ENCODE measurements at places on chromosomes 4 and X.

GRCh38 chr4:38921151-38921550 is 53.5 kb downstream of the FAM114A1 start:
- DNase-seq = no peak

DNA sequence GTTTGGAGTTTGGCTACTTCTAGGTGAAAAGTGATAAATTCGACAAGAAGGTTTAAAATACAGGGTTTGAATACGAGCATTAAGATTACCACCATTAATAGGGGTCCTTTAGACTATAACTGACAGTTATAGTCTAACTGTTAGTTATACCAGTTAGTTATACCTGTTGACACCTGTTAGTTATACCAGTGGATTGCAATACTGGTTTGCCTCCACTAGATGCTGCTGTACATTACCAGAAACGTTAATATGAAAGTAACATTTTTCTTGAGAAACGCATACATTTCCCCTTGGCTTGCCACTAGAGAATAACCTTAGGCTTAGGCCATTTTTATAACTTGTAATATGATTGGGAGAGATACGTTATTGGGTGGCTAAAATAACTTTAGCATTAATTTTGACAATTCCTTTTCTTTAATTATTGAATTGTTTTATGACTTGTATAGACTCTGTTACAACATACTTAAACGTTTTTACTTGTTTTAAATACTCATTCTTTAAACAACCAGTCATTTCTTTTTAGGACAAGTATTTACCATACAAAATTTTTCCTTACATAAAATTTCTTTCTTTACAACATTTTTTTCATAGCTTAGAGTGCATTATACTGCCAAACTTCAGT is 911.2 kb downstream of the FSTL5 start:
- DNase-seq = no peak

DNA sequence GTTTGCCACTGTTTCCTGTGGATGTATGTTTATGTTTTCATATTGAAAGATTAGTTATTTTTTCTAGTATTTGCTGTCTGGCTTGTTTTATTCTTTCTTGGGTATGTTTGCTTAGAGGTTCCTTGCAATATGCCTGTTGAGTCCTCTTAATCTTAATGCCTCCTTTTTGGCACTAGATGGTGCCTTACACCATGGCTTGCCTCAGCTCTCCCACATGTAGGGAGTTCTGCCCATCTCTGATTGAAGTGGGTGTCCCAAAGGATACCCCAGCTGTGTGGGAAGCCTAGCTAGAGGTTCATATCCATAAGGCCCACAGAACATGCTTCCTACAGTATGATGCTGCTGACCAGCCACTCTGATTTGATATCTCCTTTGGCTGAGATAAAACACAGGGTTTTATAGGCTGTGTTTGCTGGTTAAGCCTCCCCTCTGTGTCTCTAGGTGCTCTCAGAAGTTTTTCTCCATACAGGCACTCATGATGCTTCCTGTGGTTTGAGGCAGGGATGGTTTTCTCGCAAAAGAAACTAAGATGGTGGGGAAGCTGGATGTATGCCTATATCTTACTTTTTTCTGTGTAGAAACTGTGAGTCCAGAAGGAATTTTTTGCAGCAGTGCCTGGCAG is 162.4 kb downstream of the ASB9 start:
- DNase-seq = no peak

- DNase-seq = no peak
These were observed 47.3 kb upstream of the GAB1 start for GRCh38 chr4:143289370-143289769.

DNA sequence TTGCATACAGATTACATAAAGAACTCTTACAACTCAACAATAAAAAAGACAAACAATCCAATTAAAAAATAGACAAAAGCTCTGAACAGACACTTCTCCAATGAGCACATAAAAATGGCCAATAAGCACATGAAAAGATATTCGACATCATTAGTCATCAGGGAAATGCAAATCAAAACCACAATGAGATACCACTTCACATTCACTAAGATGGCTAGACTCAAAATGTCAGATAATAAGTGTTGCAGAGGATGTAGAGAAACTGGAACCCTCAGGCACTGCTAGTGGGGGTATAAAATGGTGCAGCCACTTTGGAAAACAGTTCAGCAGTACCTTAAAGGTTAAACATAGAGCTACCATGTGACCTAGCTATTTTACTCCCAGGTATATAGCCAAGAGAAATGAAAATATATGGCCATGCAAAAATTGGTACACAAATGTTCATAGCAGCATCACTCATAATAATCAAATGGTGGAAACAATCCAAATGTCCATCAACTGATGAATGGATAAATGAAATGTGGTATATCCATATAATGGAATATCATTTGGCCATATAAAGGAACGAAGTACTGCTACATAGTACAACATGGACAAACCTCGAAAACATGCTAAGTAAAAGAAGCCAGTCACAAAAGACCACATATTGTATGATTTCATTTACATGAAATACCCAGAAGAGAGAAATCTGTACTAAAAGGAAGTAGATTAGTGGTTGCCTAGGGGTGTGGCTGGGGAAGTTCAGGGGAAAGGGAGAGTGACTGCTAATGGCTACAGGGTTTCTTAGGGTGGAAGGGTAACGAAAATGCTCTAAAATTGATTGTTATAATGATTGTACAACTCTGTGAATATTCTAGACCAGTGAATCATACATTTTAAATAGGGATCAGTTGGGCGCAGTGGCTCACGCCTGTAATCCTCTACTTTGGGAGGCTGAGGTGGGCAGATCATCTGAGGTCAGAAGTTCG is 29.4 kb downstream of the SASH3 start:
- DNase-seq = no peak

- no peak for DNase-seq
These were observed 73.4 kb downstream of the ANAPC4 start for GRCh38 chr4:25450491-25450901.

DNA sequence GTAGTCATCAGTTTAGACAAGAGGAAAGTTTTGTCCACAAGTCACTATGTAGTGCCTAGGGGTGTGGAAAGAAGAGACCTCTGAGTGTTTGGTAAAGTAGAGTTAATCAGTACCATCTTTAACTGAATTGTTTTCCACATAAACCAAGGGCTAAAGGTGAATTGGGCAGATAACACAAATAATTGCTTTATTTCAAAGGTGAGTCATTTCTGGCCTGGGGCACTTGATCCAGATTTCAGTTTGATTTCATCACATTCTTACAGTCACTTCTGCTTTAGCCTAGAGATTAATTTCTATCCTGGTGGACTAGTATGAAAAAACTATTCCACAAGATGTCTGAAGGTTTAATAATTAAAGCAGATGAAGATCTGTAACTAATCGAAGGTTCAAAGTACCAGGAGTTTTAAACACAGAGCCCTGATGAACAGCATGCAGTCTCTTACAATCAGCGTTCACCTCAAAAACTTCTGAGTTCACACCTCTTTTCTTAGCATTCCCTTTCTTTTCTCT is 74.5 kb upstream of the BOD1L1 start:
- no peak for DNase-seq

- no peak for DNase-seq
These were observed 20.8 kb upstream of the ZCCHC12 start for GRCh38 chrX:118802857-118803256.

GRCh38 chr4:110982486-110982885 is 359.6 kb upstream of the PITX2 start:
- DNase-seq = no peak

DNA sequence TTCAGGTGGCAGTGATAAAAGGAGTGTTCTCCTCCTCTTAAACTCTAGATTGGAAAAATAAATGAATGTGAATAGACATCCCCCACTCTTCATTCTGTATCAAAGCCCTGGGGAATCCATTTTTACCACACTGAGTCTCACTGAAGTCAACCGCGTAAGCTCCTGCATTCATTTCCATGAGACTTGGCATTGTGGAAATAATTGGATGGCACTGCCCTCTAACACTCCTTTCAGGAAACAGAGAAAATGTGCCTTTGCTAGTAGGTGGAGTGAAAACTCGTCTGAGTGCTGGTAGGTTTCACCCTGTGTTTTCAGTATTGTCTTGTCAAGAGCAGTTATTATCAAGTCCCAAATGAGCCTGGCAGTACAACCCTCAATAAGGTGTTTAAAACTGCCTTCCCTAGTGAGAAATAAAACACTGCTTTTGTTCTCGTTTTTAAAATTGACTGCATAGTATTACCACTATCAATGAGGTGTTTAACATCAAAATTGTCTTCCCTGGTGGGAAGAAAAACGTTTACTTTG is 9.7 kb upstream of the CDKN2AIP start:
- DNase-seq = no peak

- no peak for DNase-seq
These were observed 1504.8 kb downstream of the C4orf33 start for GRCh38 chr4:130600706-130601105.

GRCh38 chrX:964831-965416 is 247.5 kb downstream of the CRLF2 start:
- DNase-seq = no peak

DNA sequence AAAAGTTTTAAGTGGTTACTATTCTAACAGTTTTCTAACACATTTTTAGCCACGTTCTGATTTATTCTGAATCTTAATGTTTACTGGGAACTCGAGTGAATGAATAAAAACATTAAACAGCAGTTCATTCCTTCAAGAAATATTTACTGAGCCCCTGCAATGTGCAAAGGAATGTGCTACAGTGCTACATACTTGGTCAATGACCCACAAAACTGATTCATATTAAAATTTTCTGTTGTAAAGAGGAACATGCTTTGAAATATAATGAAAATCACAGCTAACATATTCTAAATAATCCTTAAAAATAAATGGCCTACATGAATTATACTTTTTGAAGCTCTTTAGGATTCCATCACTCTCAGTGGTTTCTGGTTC is 78.7 kb downstream of the ARAP2 start:
- DNase-seq = no peak

DNA sequence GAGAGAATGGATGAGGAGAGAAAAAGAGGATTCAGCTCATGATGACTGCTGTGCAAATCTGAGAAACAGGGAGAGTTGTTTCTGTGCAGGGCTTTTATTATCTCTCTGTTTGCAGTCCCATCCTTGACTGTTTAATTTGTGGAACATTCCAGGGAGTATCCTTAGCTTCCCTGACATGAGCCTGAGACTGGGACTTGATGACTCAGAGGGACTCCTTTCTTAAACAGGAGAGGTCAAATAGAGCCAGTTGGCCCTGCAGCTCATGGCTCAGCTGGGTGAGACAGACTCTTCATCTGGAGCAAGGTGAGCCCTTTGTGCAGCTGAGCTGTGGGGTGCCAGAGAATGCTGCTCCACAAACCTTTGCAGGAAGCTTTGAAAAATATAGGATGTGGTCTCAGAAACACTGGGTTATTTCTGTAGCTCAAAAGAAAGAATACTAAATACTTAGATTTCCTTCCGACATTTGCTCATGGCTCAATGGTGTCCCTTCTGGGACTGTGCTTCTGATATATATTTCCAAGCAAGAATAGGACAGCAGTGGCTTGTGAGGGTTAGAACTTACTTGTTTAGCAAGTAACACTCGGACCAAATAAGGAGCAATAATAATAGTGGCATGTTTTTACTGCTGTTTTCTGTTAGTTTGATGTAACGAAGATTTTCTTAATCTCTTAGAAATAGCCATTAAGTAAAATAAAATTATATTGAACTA is 14.5 kb downstream of the ARHGAP24 start:
- DNase-seq = no peak

DNA sequence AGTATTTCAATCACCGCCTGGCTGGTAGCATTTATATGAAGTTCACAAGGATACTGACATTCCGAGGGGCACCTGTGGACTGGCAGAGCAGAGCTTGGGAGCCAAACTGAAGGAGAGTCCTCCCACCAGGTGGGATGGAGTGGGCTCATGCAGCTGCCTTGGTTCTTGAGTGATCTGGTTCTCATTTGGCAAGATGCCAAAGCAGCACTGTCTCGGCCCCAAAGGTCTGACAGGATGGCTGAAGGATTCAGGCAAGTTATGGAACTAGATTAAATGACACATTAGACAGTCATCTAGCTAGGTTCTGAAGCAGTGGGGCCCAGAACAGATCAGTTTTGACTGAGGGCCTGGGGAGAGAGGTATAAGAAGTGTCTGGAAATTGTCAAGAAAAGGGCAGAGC is 3.2 kb downstream of the FGF16 start:
- DNase-seq = no peak
